Umbilical cord (tissue), 2 donors: ENCODE measurements at places on chromosomes 1 and 21.

GRCh38 chr1:241140670-241141069, 216.3 kb downstream of the RGS7 start:
- no peak for DNase-seq

DNA sequence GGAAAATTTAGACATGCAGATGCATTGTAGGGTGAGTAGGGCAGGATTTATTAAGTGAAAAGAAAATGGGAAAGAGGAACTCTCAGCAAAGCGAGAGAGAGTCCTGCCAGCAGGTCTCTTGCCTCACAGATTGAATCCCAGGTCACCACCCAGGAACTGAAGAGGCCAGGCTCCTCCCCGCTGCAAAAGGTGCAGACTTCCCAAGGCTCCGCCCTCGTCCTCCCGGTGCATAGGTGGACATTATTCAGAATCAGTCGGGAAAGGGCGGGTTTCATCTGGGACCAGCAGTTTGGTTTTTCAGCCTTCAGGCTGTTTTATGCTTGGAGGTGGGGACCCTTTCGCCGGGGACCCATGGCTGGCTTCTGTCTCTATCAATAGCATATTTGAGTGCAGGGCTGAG, 41.6 kb upstream of the APP start:
- no peak for DNase-seq

DNA sequence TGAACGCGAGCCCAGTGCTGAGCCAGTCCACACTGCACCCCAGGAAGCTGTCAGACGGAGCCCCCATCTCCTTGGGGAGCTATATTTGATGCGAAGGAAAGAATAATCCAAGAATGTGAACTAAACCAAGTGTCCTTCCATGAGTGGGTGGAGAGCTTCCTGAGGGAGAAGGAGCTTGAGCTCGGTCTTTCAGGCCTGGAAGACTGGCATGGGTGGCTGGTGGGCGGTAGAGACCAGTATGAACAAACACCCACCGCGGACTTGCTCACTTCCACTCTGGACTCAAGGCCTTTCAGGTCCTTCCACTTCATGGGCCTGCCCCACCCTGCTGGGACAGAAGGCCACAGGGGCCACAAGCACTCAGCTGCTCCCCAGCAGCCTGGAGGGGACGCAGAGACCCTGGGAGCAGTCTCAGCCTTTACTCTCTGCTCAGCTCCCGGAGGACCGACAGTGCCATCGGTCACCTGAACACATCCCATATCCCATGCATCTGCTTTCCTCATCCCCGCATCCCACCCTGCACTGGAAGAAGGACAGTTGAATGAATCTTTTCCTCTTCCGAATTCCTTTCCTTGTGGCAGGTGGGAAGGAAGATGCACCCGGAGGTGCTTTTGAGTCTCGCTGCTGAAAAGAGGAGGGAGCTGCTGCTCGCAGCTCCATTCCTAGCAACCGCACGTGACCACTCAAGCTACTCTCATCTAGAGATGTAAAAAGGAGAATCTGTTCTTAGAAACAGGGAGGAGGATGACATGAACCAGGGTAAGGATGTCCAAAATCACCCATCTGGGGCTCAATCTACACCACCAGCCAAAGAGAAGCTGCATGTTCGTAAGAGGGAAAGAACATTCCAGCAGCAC, 92.3 kb downstream of the PGBD5 start:
- DNase-seq = no peak

GRCh38 chr1:42195841-42196240, 31.3 kb upstream of the GUCA2A start:
- no peak for DNase-seq

GRCh38 chr1:56135069-56135863, 444.1 kb downstream of the PLPP3 start:
- no peak for DNase-seq

GRCh38 chr1:47495176-47495713, 57.4 kb downstream of the FOXD2 start:
- DNase-seq = no peak

- DNase-seq = peak; percentile 65
Measured at GRCh38 chr1:36083635-36084496, at the start of gene TEKT2. TEKT2 (plus strand) TSS chr1:36084094; CDS start chr1:36084922, 828 bp downstream.

DNA sequence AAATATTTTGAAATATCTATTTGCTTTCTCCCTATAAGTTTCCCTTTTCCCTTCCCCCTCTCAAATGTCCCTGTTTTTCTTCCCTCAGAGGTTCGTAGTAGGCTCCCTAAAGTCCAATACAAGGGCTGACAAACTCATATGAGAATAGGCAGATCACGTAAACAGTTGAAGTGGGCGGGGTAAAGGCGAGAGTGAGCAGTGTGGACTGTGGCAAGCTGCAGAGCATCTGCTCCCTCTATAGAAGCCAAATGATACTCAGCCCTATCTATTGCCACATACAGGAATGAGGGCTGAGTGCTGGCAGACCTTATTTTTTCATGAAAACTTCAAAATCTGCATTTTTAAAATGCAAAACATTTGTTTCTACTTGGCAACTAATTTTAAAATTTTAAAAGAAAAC, 26.3 kb downstream of the PRDX6 start:
- DNase-seq = peak; percentile 27

DNA sequence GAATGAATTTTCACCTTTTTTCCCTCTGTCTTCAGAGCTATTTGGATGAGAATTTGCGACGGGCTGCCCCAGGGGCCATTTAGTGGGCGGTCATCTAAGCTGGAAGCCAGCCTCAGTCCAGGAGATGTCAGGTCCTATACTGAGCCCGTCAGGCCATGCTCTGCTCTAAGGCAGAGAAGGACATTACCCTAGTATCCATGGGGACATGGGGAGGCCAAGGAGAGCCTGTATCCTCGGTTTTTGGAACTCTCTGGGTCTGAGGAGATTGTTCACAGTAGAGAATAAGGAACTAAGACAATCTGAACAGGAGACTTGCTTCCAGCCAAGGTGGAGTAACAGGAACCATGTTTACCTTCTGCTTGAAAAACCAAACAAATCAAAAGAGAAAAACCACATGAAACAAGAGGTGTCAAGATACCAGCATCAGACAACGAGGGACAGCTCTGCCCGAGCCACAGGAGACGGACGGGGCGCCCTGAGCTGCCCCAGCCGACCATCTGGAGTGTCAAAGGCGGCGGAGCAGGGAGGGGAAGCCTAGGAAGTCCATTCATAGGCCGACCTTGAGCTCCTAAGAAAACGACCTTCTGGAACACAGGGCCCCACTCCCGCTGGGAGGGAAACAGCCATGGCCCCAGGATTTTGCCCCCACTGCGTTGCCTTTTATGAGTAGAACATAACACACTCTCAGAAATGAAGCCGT, 20.0 kb upstream of the ADARB1 start:
- no peak for DNase-seq

DNA sequence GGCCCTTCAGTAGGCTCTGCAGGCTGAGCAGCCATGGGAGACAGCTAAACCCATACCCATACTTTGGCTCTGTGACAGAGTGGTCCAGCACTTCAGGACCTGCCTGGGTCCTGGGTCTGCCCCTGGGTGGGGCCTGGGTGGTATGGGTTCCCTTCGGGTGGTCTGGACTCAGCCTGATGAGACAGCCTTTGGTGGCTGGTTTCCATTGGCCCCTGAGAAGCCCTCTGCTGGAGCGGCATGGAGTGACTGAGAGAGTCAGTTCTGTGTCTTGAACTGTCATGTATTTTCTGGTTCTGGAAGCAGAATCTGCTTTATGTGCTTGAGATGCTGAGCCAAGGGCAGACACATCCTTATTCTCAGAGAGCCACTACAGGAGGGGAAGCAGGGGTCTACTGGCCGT, 31.3 kb upstream of the KCNA2 start:
- DNase-seq = no peak

GRCh38 chr1:24427545-24427862, 11.9 kb downstream of the NIPAL3 start:
- DNase-seq = no peak

- DNase-seq = no peak
Measured at GRCh38 chr1:184632415-184633175, 122.1 kb downstream of the EDEM3 start.

DNA sequence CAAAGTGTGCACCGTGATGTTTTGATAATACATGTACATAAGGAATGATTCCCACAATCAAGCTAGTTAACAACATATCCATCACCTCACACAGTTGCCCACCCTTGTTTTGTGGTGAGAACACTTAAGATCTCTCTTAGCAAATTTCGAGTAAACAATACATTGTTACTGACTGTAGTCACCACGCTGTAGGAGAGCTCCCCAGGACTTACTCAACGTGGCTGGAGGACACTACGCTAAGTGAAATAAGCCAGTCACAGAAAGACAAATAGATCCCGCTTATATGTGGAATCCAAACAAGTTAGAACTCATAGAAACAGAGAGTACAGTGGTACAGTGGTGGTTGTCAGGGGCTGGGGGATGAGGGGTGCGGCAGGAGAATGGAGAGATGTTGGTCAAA, 24.8 kb downstream of the GPR137B start:
- no peak for DNase-seq

DNA sequence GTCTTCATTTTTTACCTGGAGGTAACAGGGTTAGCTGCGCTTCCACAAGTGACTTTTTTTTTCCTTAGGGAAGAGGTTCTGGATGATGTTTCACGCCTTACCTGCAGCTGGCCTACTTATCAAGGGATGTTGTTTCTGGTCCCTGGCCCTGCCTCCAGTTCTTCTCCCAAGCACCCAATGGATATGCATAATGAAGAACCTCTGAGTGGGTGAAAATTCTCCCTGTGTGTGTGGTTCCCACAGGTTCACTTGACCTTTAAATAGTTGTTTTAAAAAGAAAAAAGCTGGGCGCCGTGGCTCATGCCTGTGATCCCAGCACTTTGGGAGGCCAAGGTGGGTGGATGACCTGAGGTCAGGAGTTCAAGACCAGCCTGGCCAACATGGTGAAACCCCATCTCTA, 31.8 kb upstream of the DPT start:
- DNase-seq = no peak

- DNase-seq = no peak
Measured at GRCh38 chr1:173195596-173196088, 11.5 kb downstream of the TNFSF4 start.

DNA sequence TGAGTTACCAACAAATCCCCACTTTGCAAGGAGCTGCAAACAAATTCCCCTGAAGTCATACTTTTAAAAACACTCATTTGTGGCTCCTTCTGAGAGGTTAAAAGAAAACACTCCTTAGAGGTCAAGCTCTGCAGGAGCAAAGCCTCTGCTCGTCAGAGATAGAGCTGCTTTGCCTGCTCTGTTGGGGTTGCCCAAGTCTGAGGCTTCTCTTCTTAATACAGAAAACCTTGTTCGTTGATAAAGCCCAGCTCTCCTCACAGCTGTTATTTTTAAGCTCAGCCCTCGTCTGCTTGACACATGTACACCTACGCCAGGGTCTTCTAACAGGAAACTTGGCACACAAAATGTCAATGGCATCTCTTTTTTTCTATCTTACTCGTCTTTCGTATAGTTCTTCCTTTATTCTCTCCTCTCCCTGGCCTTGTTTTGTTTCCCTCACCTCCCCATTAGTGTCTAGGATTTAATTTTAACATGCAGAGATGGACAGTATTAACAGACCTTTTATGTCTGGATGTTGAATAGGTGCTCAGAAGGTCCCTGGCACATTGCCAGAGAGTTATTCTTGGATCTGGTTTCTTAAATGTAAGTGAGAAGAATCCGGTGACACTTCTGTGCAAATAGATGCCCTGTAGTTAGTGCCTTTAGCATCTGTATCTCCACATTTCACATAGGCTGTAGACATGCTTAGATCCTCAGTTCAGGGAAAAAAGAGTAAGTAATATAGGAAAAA, 86.0 kb downstream of the LRRC53 start:
- DNase-seq = peak; percentile 93

GRCh38 chr1:97190326-97190725, 468.7 kb downstream of the PTBP2 start:
- DNase-seq = no peak

- DNase-seq = peak; percentile 41
Measured at GRCh38 chr1:44249543-44249942, 36.3 kb downstream of the DMAP1 start.

DNA sequence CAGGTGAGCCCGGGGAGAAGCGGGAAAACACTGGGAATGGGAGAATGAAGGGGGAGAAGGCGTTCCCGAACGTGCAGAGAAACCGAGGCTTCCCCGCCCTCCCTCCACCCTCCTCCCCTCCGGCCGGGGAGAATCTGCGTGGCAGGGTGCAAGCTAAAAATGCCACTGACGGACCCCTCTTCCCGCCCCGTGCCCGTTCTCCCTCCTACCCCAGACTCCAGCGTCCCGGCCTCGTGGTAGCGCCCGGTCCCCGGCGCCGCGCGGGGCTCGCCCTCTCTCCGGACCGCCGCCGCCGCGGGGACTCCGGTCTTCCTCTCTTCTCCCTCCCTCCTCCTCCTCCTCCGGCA, 81.6 kb upstream of the AK4 start:
- peak; percentile 29 for DNase-seq

- no peak for DNase-seq
Measured at GRCh38 chr1:59249396-59250137, 47.3 kb upstream of the FGGY start.

- DNase-seq = no peak
Measured at GRCh38 chr21:36188081-36188681, 31.6 kb downstream of the DOP1B start.

- no peak for DNase-seq
Measured at GRCh38 chr1:197799271-197799670, 24.0 kb upstream of the DENND1B start.

DNA sequence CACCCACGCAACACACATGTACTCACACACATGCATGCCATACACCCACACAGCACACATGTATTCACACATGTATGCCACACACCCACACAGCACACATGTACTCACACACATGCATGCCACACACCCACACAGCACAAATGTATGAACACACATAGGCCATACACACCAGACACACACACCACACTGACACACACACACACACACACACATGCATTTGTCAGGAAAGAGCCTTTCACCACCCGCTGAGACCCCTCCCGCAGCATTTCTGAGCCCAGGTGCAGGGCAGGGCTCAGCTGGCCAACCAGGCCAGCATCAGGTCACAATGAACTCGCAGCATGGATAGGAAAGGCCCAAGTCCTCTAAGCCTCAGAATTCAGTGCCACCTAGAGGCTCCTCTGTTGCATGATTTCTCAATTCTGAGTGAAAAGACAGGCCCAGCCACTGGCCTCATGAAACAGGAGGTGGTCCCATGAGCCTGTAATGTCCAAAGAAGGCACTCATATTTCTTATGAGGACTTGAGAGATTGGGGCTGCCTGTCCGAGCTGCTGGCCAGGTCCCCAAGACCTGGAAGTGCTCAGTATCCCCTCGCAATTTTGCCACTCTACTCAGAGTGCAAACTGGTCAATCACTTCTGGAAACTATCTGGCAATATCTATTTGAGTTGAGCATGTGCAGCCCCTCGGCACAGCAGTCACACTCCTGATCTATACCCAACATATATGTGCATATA, 57.3 kb downstream of the PSMG1 start:
- DNase-seq = peak; percentile 79
